Calu3 (cell line): ENCODE measurements at places on chromosomes 6 and 20. TPM values are rescaled to one million over a fixed set of nuclear protein-coding genes. Genes with fewer than 3 reads are reported as not detected.

- H3K27ac ChIP-seq, result no peak overlapping the region
- no peak for DNase-seq
- H3K27me3 ChIP-seq, result no peaks in the 10 kb centered on the region
- H3K36me3 ChIP-seq, result peaks cover 57% of the 10 kb centered on the region
Measured at GRCh38 chr20:34532756-34533155, 16.5 kb downstream of the DYNLRB1 start.

DNA sequence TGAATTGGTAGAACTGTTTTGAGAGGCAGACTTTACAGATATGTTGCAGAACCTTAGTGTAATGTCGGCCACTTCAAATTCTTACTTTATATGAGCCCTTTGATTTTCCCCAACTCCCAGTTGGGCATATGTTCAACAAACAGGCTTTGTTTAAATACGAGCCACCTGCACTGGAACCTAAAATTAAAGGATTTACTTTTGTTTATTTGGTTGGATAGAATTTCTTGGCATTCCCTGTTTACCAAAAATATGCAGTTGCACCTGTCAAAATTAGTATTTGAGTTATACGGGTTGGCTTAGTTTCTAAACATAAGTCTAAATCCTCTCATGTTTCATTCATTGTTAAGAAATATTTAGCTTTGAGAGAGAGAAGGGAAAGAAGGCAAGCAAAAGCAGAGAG, 2.4 kb upstream of the GLYATL3 start:
- no peak overlapping the region for H3K4me3 ChIP-seq
- no peak overlapping the region for H3K27ac ChIP-seq
- no peak for DNase-seq
- peaks cover 4% of the 10 kb centered on the region for H3K36me3 ChIP-seq

GRCh38 chr6:167550941-167551627, 226.2 kb downstream of the TTLL2 start:
- H3K27ac ChIP-seq, result no peak overlapping the region
- peaks cover 15% of the 10 kb centered on the region for H3K27me3 ChIP-seq
- no peak for DNase-seq
- no peaks in the 10 kb centered on the region for H3K4me1 ChIP-seq
- no peak overlapping the region for H3K4me3 ChIP-seq
- H3K36me3 ChIP-seq, result no peaks in the 10 kb centered on the region

DNA sequence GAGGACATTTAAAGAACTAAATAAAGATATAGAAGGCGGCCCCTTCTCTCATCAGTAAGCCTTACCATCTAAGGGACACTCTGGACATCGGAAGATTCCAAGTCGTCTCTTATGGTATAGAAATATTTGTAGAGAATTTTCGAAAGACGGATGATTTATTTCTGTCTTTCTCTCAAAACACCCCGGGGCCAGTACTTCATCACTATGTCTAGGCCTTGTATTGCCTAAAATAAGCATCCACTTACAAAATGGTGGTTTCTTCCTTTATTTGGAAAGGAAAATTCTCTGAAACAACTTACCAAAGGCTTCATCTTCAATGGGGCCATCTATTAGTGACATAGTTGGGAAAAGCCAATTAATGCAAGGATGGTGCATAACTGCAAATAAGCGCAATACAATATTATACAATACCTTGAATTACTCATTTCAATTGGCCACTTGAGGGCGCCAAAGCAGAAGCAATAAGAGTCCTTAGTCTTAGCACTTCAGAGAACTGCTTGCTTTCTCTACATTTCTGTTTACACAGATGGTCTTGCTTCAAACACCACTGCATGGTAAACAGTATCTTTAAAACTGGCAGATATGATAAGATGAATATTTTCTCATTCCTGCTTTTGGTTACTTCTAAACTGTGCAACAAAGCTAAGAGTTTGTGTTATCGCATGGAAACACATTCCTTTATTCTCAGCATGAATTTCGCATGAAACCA, 113.2 kb downstream of the VIP start:
- H3K4me3 ChIP-seq, result no peak overlapping the region
- no peak overlapping the region for H3K27ac ChIP-seq

BACH2 gene
- total RNA-seq, result 5.6 and 7.2 TPM in 2 replicates
